Upper lobe of left lung (tissue), 6 donors: ENCODE measurements at places on chromosomes 2 and 18. TPM values are rescaled to one million over a fixed set of nuclear protein-coding genes. Genes with fewer than 3 reads are reported as not detected.

Gene COL6A3
- 34.4 TPM for total RNA-seq

Gene CASP10
- total RNA-seq = 67.1 TPM

Gene NDUFV2
- 93.2 TPM for total RNA-seq

GRCh38 chr18:48740851-48741485 lies 202.1 kb downstream of the CTIF start:
- H3K4me1 ChIP-seq = peaks cover 21% of the 10 kb centered on the region
- H3K4me3 ChIP-seq = no peak overlapping the region
- no peak for DNase-seq
- no peaks in the 10 kb centered on the region for H3K27me3 ChIP-seq

DNA sequence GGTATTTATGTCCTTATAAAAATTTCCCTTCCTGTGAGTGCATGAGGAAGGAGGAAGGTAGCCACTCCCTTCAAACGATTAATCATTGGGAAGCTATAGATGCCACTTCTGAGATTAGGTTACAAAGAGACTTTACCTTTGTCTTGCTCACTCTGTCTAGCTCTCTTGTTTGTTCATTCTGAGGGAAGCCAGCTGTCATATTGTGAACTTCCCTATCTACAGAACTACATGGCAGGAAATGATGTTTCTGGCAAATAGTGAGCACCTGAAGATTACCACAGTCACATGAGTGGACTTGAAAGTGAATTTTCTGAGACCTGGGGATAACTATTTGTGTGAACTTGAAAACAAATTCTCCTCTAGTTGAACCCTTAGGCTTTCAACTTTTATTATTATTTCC lies 776.8 kb downstream of the CCDC85A start:
- no peak overlapping the region for H3K4me3 ChIP-seq
- H3K27ac ChIP-seq = no peak overlapping the region
- DNase-seq = no peak
- no peaks in the 10 kb centered on the region for H3K27me3 ChIP-seq

DNA sequence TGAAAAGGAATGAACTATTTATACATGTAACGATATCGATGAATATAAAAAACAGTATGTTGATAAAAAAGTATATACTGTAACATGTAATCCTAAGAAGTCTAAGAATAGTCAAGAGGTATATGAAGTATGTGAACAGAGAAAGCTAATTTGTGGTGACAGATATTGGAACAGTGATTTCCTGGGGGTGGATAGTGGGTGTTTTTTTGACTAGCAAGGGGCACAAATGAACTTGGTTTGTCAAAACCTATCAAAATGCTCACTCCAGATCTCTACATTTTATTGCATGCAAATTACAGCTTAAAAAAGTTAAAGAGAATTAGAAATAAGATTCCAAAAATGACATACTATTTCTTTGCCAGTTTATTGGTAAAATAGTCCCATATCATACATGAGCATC lies 35.4 kb downstream of the PTH2R start:
- no peaks in the 10 kb centered on the region for H3K27me3 ChIP-seq
- no peaks in the 10 kb centered on the region for H3K4me1 ChIP-seq
- H3K36me3 ChIP-seq = no peaks in the 10 kb centered on the region
- H3K4me3 ChIP-seq = no peak overlapping the region

GRCh38 chr18:36149514-36150289 lies 20.0 kb downstream of the ELP2 start:
- H3K4me1 ChIP-seq = no peaks in the 10 kb centered on the region
- no peak overlapping the region for H3K4me3 ChIP-seq
- no peaks in the 10 kb centered on the region for H3K27me3 ChIP-seq
- DNase-seq = no peak

DNA sequence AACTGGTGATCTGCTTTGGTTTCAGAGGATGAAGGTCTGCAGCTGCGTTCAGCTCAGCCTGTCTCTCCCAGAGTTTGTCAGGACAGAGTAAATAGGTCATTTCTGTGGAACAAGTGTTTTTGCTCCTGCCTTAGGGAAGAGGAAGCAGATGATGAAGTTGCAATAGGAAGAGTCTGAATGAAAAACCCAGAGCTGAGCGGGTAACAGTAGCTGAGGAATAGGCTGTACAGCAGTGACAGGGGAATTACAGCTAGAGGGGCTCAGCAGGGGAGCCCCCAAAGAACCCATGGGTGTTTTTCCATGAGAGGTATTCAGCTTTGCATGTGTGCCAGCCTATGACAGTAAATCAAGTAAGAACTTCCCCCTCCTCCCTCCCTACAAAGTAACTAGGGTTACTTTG lies 10.3 kb upstream of the CYBRD1 start:
- no peaks in the 10 kb centered on the region for H3K4me1 ChIP-seq
- H3K4me3 ChIP-seq = no peak overlapping the region
- H3K36me3 ChIP-seq = no peaks in the 10 kb centered on the region
- no peaks in the 10 kb centered on the region for H3K27me3 ChIP-seq
- DNase-seq = no peak

GRCh38 chr2:105403241-105403782 lies 4.5 kb upstream of the FHL2 start:
- no peaks in the 10 kb centered on the region for H3K36me3 ChIP-seq
- peaks cover 8% of the 10 kb centered on the region for H3K27me3 ChIP-seq
- H3K4me1 ChIP-seq = peaks cover 9% of the 10 kb centered on the region
- no peak overlapping the region for H3K27ac ChIP-seq

DNA sequence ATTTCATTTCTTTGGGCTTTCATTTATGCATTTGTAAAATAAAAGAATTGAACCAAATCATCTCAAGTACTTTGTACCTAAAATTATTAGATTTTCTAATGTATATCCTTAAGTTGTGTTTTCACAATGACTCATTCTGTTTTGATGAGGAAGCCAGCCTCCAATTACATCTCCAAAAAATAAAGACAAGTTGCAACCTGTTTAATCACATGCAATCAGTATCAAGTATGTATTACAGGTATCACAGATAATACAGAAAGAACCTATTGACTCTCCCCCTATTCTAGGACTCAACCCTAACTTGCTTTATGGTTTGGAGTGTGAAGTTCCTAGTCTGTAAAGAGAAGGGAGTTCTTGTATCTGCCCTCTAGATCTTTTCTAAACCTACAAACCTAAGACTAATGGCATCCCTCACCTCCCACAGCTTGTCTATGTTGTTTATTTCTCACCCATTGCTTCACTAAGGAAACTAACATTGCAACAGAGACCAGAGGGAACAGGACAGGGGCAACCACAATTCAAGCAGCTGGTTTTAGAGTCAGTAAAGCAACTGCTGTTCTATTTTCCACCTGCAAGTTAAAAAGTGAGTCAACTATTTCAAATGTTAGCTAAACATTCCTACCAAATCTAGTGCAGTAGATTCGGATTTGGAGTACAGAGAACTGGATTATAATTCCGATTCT lies 141.1 kb upstream of the ETAA1 start:
- no peak overlapping the region for H3K4me3 ChIP-seq
- DNase-seq = no peak
- no peaks in the 10 kb centered on the region for H3K27me3 ChIP-seq
- no peaks in the 10 kb centered on the region for H3K36me3 ChIP-seq
- H3K4me1 ChIP-seq = no peaks in the 10 kb centered on the region

- H3K4me1 ChIP-seq = no peaks in the 10 kb centered on the region
- H3K36me3 ChIP-seq = no peaks in the 10 kb centered on the region
- DNase-seq = no peak
- no peak overlapping the region for H3K4me3 ChIP-seq
- no peaks in the 10 kb centered on the region for H3K27me3 ChIP-seq
- no peak overlapping the region for H3K27ac ChIP-seq
Measured at GRCh38 chr2:112534826-112535225, 7.4 kb upstream of the POLR1B start.

GRCh38 chr2:35415282-35415681 lies 940.3 kb upstream of the CRIM1 start:
- H3K4me3 ChIP-seq = no peak overlapping the region
- no peak for DNase-seq
- no peaks in the 10 kb centered on the region for H3K4me1 ChIP-seq
- H3K27ac ChIP-seq = no peak overlapping the region
- H3K36me3 ChIP-seq = no peaks in the 10 kb centered on the region
